ENCODE measurements at places on chromosomes 6 and 20. TPM values are rescaled to one million over a fixed set of nuclear protein-coding genes. Genes with fewer than 3 reads are reported as not detected.

GRCh38 chr6:1700278-1700967 lies 90.7 kb downstream of the FOXC1 start:
- no peak for DNase-seq

GRCh38 chr20:62350098-62350628 lies 16.9 kb downstream of the LAMA5 start:
- no peak for DNase-seq

DNA sequence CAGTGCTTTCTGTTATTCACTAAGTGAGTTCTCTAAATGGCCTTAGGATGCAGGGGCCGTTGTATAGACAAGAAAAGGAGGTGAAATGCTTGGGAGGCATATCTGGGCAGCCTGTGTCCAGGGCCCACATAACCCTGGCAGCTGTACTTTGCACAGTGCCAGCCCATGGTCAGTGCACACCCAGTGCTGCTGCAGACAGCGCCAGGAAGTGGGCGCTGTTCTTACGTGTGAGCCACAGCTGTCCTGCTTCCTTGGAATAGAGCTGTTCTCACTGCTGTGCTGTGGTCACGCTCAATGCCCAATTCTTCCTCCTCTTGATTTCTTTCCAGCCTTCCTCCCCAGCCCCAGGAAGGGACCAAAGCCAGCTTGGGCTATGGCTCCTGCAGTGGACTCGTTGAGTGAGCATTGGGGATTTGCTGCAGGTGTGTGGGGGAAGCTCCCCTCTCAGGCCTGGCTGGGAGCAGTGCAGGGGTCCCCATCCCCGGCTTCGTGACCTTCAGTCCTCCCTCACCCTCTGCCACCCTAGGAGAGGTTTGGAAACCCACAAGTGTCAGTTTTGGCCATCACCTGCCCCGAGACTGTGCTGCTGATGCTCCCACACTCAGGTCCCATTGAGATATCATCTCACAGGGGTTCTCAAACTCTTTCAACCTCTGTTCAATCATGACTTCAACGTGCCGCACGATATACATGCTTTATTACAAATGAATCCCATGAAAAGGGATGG lies 246.8 kb upstream of the EXOC2 start:
- no peak for DNase-seq

DNA sequence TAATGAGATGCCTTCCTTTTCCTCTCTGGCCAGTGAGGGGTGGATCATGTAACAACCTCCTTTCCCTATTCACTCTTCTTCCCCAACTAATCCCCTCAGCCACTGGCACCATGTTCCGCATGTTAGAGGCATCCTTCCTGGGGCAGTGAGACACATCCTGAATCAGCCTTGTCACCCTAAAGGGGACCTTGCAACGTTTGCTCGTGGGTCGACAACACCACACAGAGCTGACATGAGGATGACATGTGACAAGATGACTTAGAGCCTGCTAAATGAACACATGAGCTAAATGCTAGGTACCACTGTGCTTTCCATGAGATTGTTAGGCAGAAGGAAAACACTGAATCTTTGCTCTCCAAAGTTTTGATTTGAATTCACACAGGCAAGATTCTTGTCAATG lies 129.2 kb downstream of the ATXN1 start:
- no peak for DNase-seq

FOXQ1 gene
- 2.4 TPM for total RNA-seq

DNA sequence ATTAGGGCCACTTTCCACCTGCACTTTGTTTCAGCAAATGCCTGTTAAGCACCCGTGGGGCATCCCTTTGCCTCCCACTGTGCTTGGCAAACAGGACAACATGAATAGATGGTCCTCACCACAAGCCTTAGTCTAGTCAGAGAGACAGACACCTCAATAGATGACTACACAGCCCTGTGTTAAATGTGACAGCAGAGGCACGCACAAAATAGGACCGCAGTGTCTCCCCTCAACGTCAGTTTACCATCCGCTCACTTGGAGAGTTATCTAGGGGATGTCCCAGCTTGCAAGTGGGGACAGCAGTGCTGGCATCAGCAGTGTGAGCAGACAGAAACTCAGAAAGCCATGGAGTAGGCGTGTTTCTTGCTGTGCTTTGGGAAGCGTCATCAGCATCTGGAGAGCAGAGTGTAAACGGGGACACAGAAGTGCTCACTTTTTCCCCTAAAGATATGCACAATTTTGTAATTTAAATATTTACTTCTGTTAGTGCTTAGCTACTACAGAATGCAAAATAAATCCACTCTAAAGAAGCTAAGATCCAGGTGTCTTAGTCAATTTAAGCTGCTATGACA lies 66.0 kb upstream of the TXNDC5 start:
- no peak for DNase-seq
